ENCODE measurements at places on chromosomes 1 and 21. TPM values are rescaled to one million over a fixed set of nuclear protein-coding genes. Genes with fewer than 3 reads are reported as not detected.

BTG3 gene
- 80.5 TPM for total RNA-seq

LIX1L gene
- 37.8 TPM for total RNA-seq

DNA sequence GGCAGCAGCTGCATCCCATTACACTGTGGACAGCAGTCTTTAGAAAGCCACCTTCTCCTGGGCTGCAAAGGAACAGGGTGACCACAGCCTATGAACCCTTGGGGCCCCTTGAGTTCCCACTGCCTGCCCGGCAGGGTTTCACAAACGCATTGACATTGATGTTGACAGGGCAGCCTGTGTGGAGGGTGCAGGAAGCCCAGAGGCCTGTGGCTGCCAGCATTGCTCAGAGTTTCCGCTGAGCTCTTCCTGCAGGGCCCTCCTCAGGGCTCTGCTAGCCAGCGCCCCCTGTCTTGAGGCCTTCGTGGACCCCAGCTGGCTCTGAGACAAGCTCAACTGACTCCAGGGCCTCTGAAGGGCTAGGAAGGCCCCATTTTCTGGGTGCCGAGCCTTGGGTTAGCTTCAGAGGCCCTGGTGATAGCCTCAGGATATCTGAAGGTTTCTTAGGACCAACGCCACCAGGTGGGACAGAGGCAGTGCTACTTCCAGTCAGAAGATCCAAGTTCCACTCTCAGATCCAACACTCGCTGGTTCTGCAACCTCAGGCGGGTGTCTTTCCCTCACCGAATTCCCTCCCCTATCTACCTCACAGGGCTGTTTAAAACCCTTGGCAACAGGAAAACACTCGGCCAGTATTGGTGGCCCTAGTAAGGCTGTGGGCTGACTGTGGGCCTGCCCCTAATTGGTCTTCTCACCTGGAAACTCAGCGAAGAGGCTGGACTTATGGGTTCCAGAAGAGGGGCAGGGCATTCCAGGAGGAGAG, 27.2 kb upstream of the EPS8L3 start:
- DNase-seq, result peak; percentile 94
- peak overlapping the region; percentile 53 for H3K4me3 ChIP-seq
- no peaks in the 10 kb centered on the region for H3K36me3 ChIP-seq
- peak overlapping the region; percentile 95 for H3K27ac ChIP-seq
- no peaks in the 10 kb centered on the region for H3K27me3 ChIP-seq

CNIH3 gene
- total RNA-seq, result 1.1 TPM

FCRL6 gene
- not detected for total RNA-seq

FAM167B gene
- total RNA-seq, result 0.57 TPM

GRCh38 chr1:217495249-217495648, 135.6 kb downstream of the GPATCH2 start:
- peaks cover 2% of the 10 kb centered on the region for H3K36me3 ChIP-seq
- H3K4me3 ChIP-seq, result no peak overlapping the region
- H3K27me3 ChIP-seq, result no peaks in the 10 kb centered on the region

- no peak overlapping the region for H3K27ac ChIP-seq
- no peaks in the 10 kb centered on the region for H3K27me3 ChIP-seq
- no peak overlapping the region for H3K4me3 ChIP-seq
- no peak for DNase-seq
- H3K36me3 ChIP-seq, result peaks cover 50% of the 10 kb centered on the region
- H3K4me1 ChIP-seq, result peaks cover 33% of the 10 kb centered on the region
Measured at GRCh38 chr1:101004670-101005069, 20.9 kb downstream of the DPH5 start.

DNA sequence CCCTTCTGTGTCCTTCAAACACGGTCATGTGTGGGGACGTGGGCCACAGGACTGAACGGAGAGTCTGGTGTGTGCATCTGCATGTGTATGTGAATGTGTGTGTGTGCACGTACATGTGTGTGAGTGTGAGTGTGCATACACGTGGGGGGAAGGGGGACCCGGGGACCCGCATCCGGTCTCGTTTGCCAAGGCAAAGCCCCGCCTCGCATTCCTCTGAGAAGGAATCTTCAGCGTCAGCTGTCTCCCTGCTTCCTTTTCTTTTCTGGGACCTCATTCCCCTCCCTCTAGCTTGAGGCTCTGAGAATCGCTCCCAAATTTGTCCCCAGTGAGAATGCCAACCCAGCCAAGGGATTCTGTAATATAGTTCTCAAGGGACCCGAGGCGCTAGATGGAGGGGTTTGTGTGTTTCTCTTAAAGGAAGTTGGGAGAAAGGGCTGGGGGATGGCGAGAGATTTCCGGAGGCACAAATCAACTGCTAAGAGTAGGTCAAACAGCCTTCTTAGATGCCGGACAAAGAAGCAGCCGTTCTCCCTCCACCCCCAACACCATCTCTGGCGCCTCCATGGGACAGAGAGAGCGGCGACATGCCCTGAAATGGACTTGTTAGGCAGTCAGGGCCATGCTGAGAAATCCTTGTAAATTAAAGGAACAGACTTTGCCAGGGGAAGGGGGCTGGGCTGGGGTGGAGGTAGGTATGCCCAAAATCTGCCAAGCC, 6.6 kb downstream of the IFFO2 start:
- DNase-seq, result peak; percentile 76
- peak overlapping the region; percentile 78 for H3K4me3 ChIP-seq
- H3K36me3 ChIP-seq, result peaks cover 26% of the 10 kb centered on the region
- H3K4me1 ChIP-seq, result peaks cover 90% of the 10 kb centered on the region
- peak overlapping the region; percentile 98 for H3K27ac ChIP-seq

PGLYRP4 gene
- not detected for total RNA-seq
